ENCODE measurements at places on chromosomes 4 and X.

DNA sequence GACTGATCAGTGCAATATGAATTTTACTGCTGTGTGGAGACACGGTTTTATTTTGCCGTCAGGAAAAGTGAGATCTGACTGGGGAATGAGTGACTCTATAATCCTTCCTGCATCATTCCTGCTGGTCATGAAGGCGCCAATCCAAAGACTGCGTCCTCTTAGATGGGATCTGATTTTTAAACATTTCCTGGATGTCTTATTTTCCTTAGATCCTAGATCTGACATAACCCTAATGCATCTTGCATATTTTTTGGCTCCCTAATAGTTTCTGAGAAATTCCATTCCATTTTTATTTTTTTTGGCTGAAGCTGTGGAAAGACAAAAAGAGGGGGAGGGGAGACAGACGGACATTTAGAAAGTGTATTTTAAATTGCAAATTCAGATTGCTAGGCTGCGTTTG is 454.9 kb upstream of the FAT1 start:
- no peak for DNase-seq

GRCh38 chr4:137032222-137032621 is 500.1 kb downstream of the PCDH18 start:
- DNase-seq: no peak

DNA sequence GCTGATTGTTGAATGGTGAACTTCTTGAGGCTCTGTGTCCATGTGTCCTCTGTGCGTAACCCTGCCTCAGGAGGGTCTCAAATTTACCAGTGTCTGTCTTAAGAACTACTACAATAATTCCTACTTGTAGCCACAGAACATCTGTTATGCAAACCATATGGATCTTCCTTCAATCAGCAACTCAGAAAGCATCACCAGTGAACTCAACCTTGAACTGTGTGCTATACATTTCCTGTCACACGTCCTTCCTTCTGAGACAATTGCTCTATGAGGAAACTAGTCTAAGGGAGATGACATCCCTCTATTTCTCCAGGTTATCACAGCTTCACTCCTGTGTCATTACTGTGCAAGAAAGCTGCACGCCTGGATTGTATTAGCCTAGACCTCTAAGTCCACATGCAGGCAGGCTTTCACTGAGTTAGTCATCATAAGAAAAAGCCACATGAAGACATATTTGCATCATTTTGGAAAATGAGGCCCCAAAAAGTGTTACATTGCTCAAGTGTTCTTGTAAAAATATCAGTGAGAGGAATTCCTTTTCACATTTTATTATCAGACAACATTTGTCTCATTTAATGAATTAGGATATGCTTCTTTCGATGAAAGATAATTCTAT is 157.8 kb downstream of the AFF2 start:
- no peak for DNase-seq

DNA sequence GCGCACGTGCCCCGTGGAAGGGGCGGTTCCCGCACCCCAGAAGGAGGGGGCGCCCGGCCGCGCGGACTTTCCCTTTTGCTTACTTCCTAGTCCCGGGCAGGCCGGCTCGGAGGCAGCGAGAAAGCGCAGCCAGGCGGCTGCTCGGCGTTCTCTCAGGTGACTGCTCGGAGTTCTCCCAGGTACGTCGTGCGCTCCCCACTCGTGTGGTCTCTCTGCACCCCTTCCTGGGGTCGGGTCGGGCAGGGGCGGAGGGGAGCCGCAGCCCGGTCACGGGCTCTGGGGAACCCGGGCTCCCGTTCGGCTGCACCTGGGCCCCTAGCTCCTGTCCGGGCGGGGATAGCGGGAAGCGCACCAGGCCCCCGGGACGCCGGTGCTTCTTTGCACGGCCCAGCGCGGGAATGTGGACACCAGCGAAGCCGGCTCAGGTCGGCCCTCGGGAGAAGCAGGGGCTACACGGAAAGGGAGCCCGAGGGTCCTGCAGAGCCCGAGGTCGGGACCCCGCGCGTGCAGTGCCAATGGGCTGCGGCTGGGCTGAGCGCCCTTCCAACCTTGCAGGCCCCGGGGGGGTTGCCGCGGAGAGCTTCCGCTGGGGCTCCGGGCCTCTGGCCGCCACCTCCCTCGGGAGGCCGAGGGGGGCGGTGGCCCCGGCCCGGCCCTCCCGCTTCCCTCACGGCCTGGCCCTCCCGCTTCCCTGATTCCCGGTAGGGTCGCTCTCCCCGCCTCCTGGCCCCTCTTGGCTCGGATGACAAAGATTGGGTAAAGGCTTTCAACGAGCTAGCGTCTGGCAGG is at the start of gene TLR2:
Gene TLR2, plus strand, starts transcription at position 99 of the 789 bp plus-strand sequence. CDS start 18,628 bp downstream, outside the sequence.
- peak; percentile 70 for DNase-seq

- no peak for DNase-seq
These were observed 801.3 kb downstream of the PCDH18 start for GRCh38 chr4:136731025-136731424.

GRCh38 chrX:7987160-7988012 is 60.2 kb upstream of the PNPLA4 start:
- no peak for DNase-seq

- no peak for DNase-seq
These were observed 582 bp downstream of the NAA10 start for GRCh38 chrX:153934148-153934761.

DNA sequence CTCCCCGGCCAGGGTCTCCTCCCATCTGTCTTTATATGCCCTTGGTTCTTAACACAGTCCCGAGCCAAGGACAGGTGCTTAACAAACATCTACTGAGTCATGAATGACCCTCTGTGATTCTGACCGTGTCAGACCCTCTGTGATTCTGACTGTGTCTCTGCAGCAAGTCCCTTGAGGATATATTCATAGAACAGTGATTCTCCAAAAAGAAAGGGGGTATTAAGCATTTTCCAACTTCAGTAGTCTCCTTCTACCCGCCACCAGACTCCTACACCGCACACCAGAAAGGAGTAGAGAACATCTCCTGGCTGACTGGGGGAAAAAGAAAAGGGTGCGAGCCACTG is 13.6 kb downstream of the ACSL1 start:
- DNase-seq: no peak

- no peak for DNase-seq
These were observed 204.4 kb downstream of the ZNF330 start for GRCh38 chr4:141425124-141425523.

- no peak for DNase-seq
These were observed 402 bp upstream of the UPRT start for GRCh38 chrX:75273483-75273882.

DNA sequence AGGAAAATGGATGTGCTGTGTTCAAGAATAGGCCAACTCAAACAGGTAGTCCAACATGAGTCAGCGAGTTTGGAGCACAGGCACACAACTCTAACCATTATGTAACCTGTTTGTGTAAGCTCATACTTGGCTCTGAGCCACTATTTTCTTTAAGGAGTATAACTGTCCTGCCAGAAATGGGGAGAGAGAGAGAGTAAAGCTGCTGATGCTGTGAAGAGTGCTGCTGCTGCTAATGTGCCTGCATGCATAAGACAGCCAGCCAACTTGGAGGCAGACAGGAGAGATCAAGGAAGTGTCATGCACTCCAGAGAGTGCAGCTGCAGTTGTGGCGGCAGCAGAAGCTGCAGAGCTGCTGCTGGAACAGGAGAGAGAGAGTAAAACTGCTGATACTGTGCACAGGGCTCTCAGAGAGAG is 11.7 kb upstream of the STATH start:
- no peak for DNase-seq

GRCh38 chr4:118865091-118865708 is 23.5 kb upstream of the SYNPO2 start:
- DNase-seq: no peak

DNA sequence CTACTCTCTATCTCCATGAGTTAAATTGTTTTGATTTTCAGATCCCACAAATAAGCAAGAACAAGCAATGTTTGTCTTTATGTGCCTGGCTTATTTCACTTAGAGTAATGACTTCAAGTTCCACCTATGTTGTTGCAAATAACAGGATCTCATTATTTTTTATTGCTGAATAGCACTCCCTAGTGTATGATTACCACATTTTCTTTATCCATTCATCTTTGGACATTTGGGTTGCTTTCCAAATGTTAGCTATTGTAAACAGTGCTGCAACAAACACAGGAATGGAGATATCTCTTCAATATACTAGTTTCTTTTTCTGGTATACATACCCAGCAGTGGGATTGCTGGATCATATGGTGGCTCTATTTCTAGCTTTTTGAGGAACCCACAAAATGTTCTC is 136.0 kb downstream of the SLITRK2 start:
- DNase-seq: no peak

- no peak for DNase-seq
These were observed 56.3 kb downstream of the ZAR1 start for GRCh38 chr4:48546336-48546735.

- no peak for DNase-seq
These were observed 177.4 kb downstream of the SPRY1 start for GRCh38 chr4:123573866-123574508.

- DNase-seq: no peak
These were observed 20.8 kb downstream of the ARHGEF6 start for GRCh38 chrX:136759968-136760367.

DNA sequence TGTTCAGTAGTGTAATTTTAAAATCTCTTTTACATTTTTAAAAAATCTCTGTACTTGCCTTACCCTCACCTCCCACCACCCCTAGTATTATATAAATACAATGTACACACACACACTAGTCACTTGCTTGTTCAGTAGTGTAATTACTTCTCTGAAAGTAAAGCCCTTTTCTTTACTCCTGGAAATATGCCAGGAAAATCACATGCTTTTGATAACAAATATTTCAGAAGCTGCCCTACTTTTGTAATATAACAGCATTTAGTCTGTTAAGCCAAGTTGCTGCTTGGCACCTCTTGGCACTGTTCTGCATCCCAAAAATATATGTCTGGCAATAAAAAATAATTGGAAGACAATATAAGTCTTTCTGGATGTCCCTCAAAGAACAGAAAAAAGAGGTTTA is 172.8 kb upstream of the APOOL start:
- DNase-seq: no peak

DNA sequence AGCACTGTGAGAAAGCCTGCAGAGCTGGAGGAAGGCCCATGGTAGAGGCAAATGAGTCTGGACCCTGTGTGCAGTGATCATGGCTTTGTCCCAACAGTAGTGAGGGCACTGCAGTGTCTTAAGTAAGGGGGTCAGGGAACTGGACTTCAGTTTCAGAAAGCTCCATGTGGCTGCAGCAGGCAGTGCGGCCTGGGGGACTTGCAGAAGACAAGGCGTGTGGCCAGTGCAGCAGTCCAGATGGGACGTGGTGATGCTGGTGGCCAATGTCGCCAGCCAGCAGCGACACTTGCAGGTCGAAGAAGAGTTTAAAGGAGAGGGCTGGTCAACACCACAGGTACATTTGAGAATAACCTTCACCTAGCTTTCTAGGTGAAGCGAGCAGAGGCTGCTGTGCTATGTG is 113.4 kb downstream of the ZNF827 start:
- no peak for DNase-seq

GRCh38 chr4:69881173-69881773 is 21.3 kb upstream of the SULT1E1 start:
- DNase-seq: no peak

DNA sequence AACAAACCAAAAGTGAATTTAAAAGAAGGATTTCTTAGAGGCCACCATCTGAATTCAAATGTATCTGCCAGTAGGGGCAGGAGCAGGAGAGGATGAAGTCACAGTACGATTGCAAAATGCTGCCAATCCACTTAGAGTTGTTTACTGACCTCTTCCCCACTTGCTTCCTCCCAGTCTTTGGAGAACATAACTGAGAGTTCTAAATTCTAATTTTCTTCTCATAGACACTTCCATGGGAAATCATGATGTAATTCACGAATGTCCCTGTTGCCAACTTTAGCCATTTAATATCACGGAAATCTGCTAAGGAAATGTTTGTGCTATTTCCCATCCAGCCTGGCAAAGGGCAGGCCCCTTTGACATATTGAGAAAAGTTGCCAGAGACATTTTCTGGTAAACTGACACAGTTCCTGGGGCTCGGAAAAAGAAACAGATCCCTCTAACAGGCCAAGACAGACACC is 33.6 kb upstream of the NOCT start:
- DNase-seq: no peak

GRCh38 chr4:6253961-6254360 is 15.7 kb upstream of the WFS1 start:
- no peak for DNase-seq

- no peak for DNase-seq
These were observed 74.7 kb downstream of the CLCN4 start for GRCh38 chrX:10231461-10231860.

GRCh38 chr4:115152081-115152480 is 38.7 kb upstream of the NDST4 start:
- DNase-seq: no peak

- no peak for DNase-seq
These were observed 2.1 kb downstream of the NDNF start for GRCh38 chr4:121070274-121070673.

DNA sequence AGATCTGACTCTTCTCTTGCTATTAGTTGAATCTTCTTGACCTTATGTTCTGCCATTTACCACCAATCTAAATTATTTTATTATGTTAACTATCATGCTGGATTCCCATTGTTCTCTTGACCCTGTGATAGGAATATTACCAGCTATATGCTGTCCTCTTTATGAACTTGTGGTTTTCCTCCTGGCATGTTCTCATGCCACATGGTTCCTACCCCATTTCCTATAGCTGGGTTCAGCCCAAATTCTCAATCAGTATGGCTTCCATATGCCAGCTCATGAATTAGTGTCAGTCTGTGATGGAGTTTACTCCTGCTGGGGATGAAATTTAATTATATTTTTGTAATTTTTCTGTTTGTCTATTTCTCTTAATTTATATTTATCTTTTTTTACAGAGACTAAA is 430.5 kb downstream of the SMARCA1 start:
- DNase-seq: no peak

GRCh38 chr4:70671091-70671490 is 4.8 kb upstream of the JCHAIN start:
- no peak for DNase-seq

GRCh38 chr4:77235289-77235854 is 78.4 kb downstream of the CCNG2 start:
- DNase-seq: no peak

- no peak for DNase-seq
These were observed 59.7 kb upstream of the FRMPD3 start for GRCh38 chrX:107389726-107390125.

GRCh38 chr4:74975082-74975481 is 42.2 kb downstream of the PARM1 start:
- no peak for DNase-seq

DNA sequence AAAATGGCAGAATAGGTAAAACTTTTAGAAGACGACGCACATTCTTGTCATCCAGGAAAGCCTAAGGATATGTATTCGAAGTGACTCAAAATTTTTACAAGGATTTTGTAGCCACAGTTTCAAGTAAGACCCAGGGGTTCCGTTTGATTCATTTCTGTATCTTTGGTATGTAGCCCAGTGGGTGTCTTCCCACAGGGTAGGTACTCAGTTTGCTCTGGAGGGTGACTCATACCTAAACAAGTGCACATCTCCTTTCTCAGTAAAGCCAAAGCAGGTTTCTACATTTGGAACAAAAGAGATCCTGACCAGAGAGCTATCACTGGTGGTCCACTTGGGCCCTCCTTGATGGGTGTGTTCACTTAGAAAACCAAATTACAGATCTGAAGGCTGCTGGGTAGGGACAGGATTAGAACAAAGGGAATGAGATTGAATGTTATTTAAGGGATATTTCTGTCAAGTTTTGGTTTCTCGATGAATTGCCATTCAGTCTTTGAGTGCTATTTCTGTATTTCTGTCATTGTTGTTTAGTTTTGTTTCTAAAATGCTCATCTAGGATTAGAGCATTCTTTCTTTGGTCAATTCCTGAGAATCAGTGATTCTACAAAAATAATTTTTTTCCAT is 56.1 kb downstream of the PLS3 start:
- no peak for DNase-seq

Data from left ventricle myocardium inferior (tissue), 1 donor.